ENCODE measurements at places on chromosomes 6 and 20.

DNA sequence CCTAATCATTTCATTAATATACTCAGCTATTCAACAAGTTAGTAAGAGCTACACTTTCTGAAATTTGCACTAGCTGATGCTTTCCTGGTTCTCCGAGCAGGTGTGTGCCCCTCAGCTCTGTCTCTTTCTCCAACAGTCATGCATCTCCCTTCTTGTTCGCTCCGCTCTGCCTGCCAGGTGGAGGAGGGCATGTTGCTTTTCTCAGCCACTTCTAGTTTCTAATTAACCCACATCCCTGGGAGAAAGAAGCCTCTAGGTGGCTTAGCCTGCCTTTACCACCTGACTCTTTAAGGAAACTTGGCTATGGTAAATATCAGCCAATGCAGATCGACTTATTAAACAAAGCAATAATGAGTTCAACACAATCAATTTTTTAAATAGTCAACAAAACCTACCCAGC, 34.2 kb downstream of the LRFN2 start:
- DNase-seq: no peak

DNA sequence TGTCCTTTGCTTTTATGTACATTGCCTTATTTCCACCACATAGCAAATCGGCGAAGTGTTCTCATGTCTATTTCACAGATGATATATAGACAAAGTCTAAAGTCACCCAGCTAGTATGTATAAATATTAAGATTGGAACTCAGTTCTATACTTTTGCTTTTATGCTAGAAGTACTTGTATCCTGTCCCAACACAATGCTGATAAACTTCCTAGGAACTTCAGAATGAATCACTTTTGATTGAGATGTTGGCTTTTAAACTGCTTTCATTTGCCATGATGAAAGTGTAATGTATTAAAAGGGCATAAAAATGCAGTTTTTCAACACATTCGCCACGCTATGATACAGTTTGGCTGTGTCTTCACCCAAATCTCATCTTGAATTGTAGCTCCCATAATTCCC, 50.8 kb downstream of the GCLC start:
- peak; percentile 50 for DNase-seq

DNA sequence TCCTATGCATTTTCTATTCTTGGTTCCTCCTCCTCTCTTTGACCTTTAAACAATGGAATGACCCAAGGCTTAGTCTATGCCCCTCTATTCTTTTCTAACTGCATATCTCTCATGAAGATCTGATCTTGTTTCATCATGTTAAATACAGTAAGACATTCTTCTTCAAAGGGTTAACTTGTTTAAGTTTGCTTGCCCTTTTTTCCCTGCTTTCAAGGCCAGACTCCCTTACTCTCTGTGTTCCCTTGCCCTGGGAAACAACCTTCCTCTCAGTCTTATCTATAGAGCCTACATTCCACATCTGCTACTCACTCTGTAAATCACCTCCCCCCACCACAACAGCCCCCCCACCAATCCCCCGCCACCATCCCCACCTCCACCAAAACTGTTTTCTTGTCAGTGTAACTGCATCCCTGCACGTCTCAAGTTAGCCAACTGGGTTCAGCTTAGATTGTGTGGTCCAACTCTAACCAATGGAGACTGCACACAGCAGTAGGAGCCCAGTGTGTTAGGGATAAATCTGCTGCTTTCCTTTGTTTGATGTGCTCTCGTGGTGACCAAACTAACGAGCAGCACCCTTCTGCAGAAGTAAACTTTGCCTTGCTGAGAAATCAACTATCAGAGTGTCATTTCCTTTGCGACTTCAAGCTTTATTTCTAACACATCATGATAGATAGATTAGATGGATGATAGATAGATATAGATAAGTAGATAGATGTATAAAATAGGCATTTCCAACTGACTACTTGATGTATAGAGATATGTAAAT, 12.6 kb downstream of the SPTLC3 start:
- no peak for DNase-seq

DNA sequence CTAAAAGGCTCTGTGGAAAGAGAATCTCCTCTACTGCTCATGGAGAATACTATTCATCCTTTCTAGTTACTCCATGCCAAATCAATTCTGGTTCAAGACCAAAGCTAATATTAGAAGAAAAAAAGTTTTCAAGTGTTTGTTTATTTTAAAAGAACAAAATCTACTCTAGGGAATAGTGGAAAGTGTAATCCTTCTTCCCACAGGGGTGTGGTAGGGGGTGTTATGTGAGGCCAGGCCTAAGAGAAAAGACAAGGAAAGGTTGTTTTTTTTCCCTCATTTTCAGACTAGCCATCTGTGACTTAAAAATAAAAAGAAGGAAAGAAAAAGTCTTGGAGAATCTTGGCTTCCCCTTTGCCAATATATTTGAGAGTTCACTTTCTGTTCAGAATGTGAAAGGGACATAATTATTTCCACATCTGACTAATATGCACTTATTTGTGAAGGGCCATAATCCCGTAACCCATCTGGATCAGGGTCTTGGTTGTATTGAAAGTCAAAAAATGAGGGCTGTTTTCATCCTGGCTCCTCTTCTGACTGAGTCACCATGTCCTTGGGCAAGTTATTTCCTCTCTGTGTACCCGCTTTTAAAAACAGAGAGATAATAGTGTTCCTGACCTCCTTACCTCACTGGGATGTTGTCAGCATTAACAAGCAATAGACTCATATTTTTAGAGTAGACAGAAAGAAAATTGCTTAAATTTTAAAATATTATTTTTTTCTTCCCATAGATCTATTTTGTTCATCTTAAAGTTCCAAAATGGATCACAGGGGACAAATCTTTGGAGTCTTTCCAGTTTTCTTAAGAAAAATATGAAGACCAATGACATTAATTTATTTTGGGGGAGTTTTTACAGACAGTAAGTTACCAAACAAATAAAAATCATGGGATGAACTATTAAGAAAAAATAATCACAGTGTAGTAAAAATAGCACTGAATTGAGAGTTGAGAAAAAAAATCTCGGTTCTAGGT, 233.7 kb downstream of the IBTK start:
- DNase-seq: peak; percentile 78

GRCh38 chr6:28683945-28684538, 158.4 kb downstream of the GPX5 start:
- peak; percentile 41 for DNase-seq

DNA sequence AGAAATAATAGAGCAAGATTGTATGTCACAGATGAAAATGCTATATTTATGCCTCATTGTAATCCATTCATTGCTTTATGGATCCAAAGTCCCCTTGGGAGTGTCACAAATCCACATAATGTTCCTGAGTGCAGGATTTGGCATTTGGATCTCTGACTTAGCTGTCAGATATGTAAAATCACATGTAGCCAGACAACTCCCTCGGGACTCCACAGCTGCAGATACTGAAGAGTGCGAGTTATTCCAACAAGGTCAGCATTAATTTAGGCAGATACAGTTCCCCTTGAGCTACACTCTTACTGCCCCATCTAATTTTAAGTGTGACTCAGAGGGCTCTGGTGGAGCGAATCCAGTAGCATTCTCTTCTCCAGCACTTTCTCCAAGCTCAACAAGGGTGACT, 433.2 kb downstream of the CD83 start:
- DNase-seq: peak; percentile 41

GRCh38 chr6:159104163-159104925, 59.6 kb upstream of the TAGAP start:
- peak; percentile 42 for DNase-seq

- peak; percentile 71 for DNase-seq
These were observed 4.4 kb upstream of the RPS21 start for GRCh38 chr20:62382306-62383198.

- no peak for DNase-seq
These were observed 105.8 kb downstream of the EPM2A start for GRCh38 chr6:145629478-145629877.

DNA sequence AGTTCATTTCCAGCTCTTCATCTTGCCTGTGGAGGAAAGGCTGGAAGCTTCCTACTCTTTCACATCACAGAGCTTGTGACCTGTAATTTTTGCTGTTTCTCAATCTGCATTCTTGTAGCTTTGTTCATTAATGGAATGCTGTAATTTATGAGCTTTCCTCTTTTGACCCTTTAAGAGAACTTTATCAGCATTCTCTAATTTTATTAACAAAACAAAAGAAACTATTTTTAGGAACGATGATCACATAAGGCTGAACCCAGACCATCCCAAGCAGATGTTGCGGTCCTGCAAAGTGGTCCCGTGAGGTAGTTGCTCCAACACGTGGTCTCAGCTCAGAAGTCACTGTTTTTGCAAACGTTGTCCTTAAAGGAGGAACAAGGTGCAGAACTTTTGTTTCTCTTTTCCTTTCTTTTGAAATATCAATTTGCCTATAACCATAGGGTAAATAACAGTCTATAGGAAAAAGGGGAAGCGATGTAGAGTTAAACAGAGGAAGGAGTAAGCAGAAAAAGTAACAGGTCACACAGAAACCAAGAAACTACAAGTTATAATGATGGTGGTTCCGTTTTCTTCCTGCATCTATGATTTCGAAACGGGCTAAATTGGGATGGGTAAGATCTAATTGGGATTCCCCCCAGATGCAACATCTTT, 121.3 kb upstream of the PHACTR1 start:
- peak; percentile 48 for DNase-seq

- DNase-seq: no peak
These were observed 57.5 kb upstream of the SNRPB2 start for GRCh38 chr20:16672299-16672698.

DNA sequence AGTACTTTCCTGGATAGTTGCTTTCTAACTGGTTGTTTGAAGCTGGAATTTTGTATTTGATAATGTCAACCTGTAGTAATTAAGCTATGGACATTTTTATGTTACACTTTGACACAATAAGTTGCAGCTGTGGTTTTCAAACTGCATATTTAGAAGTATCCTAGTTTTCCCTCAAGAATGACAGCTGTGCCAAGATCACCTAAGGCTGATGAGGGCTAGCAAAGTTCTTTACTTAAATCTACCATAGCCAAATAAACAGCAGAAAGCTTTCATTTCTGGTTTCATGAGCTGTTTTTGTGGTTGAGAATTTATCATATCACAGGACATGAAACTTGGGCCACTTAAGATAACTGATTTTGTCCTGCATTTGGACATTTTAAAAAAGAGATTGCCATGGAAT, 30.6 kb downstream of the FAM229B start:
- no peak for DNase-seq

DNA sequence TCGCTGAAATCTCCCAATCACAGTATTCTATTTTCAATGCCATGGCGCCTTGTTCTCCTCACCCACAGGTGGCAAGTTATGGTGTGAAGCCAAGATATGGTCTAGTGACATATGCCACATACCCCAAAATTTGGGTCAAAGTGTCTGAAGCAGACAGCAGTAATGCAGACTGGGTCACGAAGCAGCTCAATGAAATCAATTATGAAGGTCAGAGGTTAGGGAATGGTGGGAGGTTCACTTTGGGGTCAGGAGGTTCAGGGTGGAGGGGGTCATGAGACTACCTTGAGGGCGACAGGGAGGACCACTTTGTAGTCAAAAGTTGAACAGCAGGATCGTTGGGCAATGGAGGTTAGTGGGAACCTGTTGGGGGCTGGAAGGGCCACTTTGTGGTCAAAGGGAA, 2.4 kb downstream of the CFB start:
- no peak for DNase-seq

DNA sequence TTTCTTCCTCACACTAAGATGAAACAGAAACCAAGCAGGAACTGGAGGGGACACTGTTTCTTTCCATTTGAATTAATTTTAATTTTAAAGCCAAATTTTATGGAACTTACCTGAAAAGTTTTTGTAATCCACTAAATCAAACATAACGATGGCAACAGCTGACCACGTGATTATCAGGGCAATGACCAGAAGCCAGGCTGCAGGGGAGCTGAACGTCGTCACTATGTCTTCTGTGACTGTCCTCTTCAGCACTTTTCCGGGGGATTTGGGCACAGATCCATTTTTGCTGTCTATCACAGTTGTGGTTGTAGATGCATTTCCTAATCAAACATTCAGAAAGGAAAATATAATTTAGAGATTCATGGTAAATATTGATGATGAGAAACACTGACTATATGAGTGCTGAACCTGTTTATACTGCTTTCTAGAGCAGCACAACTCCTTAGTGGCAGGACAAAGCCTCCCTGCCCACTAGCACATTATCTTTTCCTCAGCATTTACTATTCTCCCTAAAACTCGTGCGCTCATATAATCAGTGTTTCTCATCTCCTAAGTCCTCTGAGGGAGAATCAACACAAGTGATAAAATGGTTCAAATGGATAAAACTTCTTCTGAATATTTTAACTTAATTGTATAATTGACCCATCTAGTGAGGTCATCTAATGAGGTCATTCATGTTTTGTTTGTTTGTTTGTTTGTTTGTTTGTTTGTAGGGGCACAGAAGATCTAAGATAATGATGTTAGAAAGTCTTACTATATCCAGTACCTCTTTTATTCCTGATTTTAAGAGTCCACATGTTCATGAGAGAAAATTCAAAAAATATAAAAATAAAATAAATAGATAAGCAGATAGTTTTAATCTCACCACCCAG, 65.7 kb downstream of the TRDN start:
- no peak for DNase-seq

DNA sequence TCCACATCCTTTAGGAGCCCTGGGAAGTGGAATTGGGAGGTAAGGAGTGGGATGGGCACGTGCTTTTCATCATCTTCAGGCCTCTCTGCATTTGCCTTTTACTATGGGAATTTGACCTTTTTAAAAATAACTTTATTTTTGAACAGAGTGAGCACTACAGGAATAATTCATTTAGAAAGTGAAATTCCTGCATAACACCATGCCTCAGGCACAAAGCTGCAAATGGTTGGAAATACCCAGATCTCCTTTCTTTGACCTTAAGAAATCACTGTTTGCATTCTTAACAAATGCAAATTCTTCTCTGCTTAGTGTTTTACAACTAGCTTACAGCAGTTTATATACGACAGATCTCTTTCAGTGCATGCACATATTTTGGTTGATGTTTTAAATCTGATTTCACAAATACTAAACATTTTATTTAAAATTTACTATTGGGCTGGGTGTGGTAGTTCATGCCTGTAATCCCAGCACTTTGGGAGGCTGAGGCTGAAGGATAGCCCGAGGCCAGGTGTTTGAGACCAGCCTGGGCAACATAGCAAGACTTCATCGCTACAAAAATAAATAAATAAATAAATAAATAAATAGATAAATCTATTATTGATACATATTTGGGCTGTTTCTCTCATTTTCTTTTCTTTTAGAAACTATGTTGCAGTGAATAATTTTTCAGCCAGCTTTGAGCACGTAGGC, 24.5 kb downstream of the CST8 start:
- DNase-seq: no peak

DNA sequence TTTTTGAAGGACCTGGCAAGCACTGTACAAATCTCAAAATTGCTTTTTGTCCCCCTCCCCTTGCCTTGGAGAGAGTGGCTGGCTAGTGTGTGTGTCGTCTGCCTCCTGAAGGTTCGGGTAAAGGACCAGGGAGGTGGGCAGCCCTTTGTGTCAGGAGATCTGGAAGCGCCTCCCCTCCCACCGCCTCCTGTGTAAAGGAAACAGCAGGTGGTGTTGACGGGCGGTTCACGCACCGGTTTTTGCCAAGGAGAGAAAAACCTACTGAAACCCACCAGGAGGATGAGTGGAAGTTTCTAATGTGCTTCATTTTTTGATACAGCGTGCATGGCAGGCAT, 1.2 kb downstream of the ENTPD6 start:
- DNase-seq: no peak

Data from fibroblast of skin of back (primary cell).